ENCODE measurements at places on chromosomes 16 and 17.

- DNase-seq, result no peak
Measured at GRCh38 chr16:69368866-69369265, 16.9 kb downstream of the TERF2 start.

DNA sequence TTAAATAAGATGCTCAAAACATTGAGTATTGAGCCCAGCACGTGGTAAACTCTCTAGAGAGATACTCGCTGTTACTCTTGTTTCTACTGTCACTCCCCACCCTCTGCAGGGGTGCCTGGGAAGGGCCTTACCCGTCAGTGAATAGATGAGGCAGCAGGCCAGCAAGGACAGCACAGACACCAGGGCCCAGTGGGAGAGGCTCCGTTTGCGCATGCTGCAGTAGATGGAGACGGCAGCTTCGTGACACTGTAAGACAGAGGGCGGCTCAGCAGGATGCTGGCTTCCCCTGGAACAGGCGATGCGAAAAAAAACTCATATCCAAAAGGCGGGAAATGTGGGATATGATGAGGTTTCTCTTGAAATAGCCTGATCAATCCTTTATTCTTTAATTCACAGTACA, 20.0 kb downstream of the SLC38A8 start:
- no peak for DNase-seq

DNA sequence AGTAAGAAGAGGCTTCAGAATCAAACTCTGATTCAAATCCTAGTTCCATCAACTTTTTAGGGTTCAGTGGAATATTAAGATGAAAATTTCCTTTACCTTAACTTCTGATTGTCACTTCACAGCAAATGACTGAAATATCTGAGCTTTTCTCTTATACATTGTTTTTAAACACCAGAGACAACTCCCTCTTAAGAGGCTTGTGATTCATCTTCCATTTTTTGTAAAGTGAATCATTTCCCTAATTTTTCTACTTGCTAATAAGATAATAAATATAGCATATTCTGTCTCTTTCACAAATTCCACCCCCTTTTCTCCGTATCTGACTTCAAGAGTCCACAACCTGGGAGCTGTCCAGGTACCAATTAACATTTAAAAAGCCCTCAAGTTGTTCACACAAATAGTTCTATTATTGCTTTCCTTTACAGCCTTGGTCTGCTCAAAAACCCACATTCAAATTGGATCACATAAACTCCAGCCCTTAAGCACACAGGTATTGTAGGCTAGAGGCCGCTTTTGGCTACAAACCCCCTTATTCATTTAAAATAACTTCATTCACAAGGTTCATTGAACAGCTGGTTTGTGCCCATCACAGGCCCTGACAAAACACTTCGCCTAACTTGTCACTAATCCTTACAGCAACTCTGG, 14.1 kb upstream of the UTP6 start:
- no peak for DNase-seq

GRCh38 chr16:28096983-28097899, 33.7 kb upstream of the GSG1L start:
- no peak for DNase-seq

DNA sequence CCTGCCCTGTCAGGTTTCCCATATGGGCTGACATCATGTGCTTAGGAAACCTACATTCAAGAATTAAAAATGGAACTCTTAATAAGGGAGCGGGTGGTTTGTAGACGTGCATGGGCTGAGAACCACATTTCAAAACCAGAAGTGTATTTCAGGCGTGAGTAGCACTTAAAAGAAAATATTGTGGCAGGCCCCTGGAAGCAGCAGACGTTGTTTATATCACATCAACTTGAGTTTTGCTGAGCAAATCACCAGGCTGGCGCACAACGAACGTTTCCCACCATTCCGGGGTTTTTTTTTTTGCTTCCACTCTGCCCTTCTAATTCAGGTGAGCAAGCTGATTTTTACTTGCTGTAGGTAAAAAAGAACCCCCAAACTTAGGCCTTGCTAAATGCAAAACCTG, 220.2 kb downstream of the MRTFB start:
- no peak for DNase-seq

DNA sequence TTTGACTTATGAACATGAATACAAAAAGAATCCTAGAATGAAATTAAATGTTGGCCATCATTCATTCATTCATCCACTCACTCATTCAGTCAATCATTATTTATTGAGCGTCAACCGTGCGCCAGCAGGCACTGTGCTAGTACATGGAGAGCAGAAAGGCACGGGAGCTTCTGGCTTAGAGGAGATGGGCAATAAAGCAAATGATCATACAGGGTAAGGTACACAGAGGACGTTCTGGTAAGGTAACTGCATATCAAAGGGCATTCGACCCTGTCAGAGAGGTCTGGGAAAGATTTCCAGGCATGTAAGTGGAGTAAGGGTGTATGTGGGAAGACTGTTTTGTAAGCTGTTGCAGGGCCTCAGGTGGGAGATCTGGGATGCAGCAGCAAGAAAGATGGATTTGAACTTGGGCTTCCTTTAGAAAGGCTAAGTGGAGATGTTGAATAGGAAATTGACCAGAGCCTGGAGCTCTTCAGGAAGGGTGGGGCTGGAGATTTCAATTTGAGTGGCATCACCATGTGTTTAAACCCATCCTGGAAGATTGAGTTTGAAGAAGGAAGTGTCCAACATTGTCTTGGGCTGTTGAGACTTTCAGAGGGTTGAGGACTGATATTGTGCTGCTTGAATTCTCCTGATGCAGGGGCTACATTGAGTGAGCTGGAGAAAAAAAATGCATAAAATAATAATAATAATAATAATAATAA, 2.8 kb upstream of the MSI2 start:
- peak; percentile 27 for DNase-seq

DNA sequence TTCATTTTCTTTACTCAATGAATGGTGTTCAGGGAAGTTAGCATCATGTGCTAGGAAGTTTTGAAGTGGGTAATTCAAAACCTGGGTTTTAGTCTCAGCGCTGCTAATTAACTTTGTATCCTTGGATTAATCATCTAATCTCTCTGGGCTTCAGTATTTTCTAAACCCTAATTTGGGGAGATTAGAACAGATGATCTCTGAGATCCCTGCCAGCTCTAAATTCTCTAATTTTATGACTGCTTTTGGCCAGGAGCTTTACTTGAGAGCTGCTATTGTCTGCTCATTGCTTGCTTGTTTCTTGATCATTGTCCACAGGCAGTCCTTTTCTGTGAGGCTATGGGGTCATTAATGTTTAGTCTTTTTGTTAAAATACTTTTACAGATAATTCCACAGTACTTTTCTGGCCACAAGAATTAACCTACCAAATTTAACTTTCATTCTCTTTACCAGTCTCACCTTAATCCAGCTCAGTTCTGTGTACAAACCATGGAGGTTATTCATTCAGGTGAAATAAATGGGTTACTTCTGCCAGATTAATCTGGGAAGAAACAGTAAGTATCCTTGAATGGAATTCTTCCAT, 28.4 kb upstream of the VWA3A start:
- no peak for DNase-seq

- DNase-seq, result no peak
Measured at GRCh38 chr17:7460850-7461660, 16.2 kb downstream of the CHRNB1 start.

GRCh38 chr16:35200662-35201061, 1741.2 kb downstream of the TP53TG3F start:
- DNase-seq, result no peak

DNA sequence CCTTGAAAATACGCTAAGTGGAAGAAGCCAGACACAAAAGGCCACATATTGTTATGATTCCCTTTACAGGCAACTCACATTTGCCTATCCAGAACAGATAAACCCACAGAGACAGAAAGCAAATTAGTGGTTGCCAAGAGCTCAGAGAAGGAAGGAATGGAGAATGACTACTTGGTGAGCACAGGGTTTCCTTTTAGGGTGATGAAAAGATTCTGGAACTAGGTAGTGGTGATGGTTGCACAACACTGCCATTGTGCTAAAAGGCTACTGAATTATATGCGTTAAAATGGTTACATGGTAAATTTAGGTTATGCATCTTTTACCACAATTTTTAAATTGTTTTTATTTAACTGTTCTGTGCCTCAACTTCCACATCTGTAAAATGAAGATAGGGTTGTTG, 4.4 kb downstream of the COPRS start:
- DNase-seq, result no peak

- DNase-seq, result no peak
Measured at GRCh38 chr16:51085271-51085670, 65.8 kb downstream of the SALL1 start.

DNA sequence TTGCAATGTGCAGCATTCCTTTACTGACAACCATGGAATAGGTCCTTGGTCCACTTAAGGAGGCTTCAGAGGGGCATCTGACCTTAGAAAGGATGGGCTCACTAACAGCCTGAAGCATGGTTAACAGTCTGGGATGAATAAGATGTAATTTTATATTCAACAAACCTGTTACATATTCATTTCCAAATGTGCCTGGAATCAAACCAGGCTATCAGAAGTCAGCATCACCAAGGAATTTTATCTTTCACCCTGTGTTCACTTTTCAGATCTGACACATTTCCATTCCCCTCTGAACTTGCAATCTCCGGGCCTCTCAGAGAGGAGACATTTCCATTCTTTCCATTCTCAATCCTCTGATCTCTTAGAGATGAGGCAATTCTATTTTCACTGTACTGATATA, 62.4 kb downstream of the SNX11 start:
- DNase-seq, result no peak

GRCh38 chr16:21026846-21027245, 123.8 kb downstream of the DNAH3 start:
- DNase-seq, result no peak

- DNase-seq, result no peak
Measured at GRCh38 chr17:78361225-78361701, 1.4 kb upstream of the SOCS3 start.

DNA sequence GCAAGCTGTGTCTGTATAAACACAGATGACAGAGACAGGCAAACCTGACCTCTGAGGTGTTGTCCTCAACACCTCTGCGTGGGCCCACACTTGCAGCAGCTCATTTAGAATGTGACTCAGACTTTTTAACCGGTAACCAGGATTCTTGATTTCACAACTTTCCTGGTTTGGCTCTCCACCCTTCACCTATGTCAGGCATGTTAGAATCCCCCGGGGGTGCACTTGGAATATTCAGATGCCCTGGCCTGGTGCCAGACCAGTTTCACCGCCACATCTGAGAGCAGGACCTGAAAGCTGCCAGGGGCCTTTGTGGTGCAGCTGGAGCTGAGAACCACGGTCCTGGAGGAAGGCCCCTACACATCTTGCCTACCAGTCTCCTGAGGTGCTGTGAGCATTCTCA, 4.8 kb downstream of the DHODH start:
- no peak for DNase-seq

DNA sequence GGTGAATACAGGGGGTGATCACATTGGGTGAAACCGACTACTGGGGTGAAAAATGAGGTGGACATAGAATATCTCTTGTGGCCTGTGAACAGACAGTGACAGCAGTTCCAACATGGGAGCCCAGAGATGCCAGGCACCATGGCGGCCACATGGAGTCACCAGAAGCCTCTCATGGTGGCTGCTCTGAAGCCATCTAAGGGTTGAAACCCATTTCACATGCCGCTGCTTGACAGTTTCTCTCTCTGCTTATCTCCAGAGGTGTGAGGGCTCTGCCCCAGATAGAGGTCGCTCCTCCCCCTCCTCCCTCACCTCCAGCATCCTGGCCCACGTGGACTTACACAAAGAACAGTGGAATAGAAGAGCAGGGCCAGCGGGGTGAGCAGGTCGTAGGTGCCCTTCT, 37.9 kb upstream of the PIK3R6 start:
- no peak for DNase-seq

GRCh38 chr16:11180489-11180888, 75.5 kb downstream of the SOCS1 start:
- no peak for DNase-seq
